Nucleus accumbens (tissue), 56 donors: ENCODE measurements at places on chromosomes 12 and 14.

DNA sequence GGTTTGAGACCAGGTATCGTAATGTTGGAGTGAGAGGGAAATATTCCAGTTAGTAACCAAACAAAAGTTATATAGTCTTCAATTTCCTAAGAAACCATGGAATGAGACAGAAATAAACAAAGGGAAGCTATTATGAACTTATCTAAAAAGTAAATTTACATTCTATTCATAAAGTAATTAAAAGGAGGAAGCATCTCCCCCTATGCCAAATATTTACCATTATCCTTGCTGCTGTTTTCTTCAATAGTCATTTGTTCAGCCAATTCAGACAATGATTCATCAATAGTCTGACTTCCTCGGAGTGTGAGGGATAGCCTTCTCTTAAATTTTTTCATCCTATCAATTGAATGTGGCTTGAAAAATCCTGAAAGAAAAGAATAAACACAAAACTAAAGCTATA lies 65.7 kb downstream of the CDK17 start:
- no peak for DNase-seq

- DNase-seq = no peak
Measured at GRCh38 chr12:115835445-115835844, 442.0 kb downstream of the MED13L start.

GRCh38 chr12:63882844-63883243 lies 38.3 kb downstream of the SRGAP1 start:
- no peak for DNase-seq

DNA sequence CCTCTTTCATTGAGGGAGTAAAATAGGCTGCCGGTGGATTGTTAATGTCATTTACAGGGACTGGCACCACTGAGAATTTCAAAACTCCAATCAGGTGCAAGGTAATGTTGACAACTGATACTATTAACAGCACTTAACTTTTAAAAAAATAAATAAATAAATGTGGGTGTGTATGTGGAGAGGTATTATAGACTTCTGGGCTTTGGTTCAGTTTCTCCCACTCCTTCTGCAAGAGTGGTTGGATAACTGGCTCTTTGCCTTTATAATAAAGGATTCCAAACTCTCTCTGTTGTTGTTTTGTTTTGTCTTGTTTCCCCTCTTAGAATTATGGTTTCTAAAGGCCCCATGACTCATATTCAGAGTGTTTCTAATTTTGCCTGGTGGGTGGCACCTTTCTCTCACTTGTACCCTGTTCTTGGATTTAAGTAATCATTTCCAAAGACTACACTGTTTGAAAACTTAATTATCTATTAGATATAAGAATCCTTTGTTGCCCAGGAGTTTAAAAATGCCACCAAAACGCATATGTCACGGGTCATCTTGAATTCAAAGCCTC lies 151.6 kb upstream of the ARID2 start:
- DNase-seq = no peak

- DNase-seq = no peak
Measured at GRCh38 chr12:72471806-72472205, 199.6 kb downstream of the TRHDE start.

DNA sequence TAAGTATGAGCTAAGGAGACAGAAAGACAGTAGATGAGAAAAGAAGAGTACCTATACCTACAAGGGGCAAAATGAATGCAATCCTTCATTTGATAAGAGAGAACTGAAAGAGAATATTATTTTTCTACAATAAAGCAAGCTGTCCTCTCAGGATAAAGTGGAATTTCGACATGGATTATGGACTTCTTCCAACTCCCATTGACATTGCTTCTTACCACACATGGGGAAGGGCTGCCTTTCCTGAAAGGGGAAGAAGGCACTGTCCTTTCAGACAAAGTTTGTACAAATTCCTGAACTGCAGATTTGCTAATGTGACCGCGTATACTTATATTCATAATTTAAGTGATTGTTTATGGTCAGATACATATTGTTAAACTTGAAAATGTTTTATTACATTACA lies 4.3 kb upstream of the HEBP1 start:
- DNase-seq = no peak

- no peak for DNase-seq
Measured at GRCh38 chr12:54427106-54427505, 8.0 kb upstream of the ITGA5 start.

DNA sequence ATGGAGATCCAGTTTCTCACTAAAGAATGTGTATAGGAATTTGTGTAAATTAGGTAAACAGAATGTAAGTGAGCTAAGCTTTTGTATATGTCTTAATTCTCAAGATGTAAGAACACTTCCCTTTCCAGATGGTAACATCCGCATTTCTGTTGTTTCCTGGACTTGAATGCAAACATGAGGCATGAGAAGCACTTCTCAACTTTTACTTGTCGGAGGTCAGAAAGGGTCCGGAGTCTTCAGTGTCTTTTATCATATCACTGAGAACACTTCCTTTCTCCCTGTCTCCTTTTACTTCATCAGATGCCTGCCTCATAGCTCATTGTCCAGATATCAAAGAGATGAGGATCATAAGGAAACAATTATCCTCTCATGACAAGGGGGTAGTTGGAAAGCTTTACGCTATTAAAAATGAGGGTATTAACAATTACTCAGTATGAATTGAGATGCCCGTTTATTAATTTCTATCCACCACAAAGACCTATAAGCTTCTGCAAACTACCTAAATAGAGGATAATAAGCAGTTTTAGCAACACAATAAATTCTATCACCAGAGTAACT lies 214.1 kb upstream of the FLRT2 start:
- no peak for DNase-seq

DNA sequence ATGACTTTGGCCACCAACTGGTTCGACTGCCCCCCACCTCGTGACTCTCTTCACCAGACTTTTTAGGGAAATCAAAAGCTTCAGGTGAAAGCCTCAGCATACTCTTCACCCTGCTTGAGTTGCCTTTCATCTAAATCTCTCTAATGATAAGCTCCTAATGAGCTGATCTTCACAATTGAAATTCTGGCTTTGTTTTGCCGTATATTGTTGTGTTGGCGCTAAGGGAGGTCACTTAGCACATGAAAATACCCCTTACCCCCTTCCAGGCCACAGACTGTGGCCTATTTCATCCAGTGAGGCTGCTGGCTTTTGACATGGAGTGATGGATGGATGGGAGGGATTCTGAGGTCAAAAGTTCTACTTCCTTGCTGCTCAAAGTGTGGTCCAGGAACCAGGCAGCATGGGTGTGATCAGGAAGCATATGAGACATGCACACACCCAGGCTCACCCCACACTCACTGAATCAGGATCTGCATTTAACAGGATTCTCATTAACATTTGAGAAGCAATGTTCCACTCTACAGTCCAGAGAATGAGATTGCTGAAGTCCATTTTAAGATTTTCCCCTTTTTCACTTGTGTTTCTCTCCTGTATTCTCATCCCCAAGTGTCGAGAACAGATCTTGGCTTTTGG lies 131.4 kb downstream of the DACT1 start:
- DNase-seq = no peak

DNA sequence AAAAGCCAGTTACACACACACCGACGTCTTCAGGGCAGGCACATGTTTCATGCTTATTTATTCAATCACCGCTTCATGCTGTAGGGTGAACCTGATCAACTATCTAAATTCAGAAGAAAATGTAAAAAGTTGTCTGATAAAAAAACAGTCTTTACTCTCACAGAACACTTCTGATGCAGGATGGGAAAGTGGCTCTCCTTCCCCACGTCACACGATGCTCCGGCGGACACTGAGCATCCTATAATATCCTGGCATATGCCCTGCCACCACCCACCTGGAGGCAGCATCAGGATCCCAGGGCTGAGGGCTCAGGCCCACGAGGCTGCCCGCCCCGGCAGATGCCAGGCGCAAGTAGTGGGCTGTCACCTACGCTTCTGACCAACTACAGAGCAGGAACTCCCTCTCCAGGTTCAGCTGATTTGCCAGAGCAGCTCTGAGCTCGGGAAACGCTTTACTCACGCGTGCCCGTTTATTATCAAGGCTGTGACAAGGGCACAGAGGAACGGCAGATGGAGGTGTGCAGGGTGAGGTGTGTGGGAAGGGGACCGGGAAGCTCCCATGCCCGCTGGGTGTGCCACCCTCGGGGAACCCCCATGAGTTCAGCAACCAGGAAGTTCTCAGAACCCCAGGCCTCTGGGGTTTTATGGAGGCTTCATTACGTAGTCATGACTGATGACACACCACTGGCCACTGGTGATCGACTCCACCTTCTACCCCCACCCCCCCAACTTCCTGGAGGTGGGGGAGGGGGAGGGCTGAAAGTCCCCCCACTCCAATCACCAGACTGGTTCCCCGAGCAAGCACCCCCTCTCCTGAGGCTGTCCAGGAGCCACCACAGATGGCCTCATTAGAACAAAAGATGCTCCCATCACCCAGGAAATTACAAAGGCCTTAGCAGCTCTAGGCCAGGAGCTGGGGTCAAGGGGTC lies 32.1 kb downstream of the SLC15A4 start:
- DNase-seq = no peak

DNA sequence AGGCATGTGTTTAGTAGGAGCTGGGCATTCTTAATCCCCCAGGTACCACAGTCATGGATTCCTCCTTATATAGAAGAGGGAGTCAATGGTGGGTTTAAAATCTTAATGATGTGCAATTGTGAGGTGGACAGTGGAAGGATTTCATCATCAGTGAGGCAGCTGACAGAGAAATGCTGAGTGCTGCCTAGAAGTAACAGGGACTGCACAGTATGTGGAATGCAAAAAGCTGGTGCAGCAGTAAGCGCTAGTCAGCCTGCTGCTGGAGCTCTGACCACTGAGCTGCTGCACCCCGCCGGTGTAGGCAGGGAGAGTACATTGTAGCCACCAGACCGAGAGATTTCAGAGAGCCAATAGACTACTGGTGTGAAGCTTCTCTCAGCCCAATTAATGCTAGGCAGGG lies 80.5 kb upstream of the DACT1 start:
- no peak for DNase-seq

- no peak for DNase-seq
Measured at GRCh38 chr12:54442961-54443360, 23.9 kb upstream of the ITGA5 start.

- DNase-seq = no peak
Measured at GRCh38 chr14:67522270-67522669, 10.8 kb upstream of the PLEKHH1 start.

- DNase-seq = no peak
Measured at GRCh38 chr12:54175200-54175963, 13.4 kb downstream of the SMUG1 start.

DNA sequence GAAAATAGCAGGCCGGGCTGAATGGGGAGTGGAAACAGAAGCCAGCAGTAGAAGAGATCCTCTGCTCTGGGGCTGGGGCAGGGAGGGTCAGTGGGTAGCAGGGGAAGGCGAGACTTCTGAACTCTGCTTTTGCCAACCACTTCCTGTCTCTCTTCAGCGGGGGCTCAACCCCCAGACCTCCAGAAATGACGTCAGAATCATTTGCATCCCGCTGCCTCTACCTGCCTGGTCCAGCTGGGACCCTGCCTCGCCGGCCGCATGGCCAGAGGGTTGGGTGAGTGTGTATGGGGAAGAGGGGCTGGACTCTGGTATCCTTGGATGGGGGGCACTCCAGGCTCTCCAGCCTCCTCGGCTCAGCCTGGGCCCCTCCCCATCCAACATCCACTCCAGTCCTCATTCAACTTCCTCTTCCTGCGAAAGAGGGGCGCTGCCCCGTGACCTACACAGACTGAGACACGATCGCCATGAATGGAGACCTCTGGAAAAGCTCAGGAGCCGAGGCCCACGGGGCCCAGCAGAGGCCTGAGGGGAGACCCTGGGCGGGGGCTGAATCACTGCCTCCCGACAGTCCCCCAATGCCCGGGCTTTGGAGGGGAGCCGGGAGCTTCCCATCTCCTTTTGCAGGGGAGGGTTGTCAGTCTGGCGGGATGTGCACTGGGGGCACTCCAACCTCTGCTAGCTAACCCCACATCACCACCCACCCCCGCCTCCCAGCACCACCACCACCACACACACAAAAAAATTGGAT lies 458 bp upstream of the HOXC4 start:
- no peak for DNase-seq

- no peak for DNase-seq
Measured at GRCh38 chr14:75827331-75827730, 154.5 kb downstream of the TGFB3 start.

GRCh38 chr14:99840774-99841305 lies 47.6 kb downstream of the EML1 start:
- DNase-seq = no peak

GRCh38 chr14:94360945-94361565 lies 27.3 kb downstream of the SERPINA1 start:
- no peak for DNase-seq

- DNase-seq = no peak
Measured at GRCh38 chr14:105496831-105497591, 6.0 kb downstream of the TEDC1 start.

DNA sequence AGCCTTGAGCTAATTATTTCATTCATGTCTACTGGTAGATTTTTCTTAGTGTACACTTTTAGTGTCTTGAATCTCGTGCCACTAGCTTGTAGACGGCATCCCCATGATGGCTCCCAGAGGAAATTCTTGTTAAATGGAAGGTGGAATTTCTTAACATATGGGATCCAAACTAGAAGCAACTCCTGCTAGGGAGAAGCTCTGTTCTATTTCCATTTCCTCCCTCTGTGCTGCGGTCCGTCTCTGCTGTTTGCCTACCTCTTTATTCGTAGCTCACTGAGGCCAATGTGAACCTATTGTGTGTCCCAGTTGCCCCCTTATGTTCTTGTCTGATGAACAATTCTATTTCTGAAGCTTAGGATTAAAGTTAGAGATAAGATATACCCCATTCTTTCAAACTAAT lies 588 bp downstream of the PIK3C2G start:
- no peak for DNase-seq

DNA sequence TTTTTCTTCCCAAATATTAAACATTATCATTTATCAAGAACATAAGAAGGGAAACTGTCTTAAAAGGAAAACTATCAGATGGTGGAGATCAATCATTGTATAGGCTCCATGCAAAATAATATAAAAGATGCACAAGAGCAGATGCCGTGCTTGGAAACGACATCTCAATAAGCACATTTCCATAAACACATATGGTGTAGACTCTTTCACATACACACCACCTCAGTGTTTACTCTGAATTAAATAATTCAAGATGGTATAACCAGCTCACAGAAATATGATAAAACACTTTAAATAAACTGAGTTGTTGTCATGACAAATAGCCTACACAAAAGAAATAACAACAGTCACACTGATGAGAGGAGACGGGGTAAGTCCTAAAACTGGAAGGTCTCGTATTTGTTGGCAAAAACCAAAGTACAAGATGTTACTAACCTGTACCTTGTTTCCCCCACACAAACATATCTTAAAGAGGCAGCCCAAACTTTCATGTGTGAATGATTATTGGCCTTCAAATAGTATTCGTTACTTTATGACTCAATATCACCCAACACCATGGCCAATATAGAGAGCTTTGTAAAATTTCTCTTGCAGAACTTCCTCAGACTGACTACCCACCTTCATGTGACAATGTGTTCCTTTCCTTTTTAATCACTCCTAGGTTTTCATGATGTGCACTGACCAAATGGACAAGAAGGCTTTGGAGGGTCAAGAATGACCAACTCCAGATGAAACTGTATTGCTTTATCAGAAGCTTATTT lies 48.6 kb upstream of the TMPO start:
- no peak for DNase-seq

- no peak for DNase-seq
Measured at GRCh38 chr12:18429366-18429765, 168.0 kb downstream of the PIK3C2G start.
